ENCODE measurements at places on chromosomes 3 and 15.

DNA sequence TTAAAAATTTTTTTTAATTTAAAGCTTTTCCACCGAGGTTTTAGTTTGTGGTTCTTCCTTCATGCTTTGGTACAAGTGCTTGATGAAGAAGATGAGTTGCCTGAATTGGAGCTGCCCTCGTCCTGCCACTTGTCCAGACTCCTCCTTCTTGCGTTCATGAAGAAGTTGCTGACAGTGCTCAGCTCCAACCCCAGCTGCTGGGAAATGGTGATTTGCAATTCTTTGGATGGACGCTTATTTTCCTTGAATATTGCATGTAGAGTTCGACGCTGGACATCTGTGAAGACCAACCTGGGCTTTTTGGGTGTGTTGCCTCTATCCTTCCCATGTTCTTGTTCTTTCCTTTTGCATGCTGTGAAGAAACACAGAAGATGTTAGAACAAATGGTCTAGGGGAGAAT, 32.6 kb downstream of the ONECUT1 start:
- no peak for DNase-seq

DNA sequence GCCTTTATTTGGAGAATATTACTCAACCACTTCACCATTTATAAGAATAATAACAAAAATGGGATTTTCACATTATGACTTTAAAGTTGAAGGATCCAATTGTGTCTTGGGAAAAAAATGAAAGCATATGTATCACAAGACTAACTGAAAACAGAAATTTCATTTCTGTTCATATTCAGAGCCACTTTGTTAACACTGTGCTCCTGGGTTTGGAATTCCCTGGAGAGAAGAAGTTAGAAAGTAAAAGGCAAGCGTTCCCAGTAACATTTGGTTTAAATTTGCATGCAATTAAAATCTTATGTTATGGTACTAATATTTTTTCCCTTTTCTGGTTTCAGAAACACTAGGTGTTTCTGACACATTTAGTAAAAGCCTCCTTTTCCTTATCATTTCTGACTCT, 230.8 kb downstream of the RBMS3 start:
- no peak for DNase-seq

DNA sequence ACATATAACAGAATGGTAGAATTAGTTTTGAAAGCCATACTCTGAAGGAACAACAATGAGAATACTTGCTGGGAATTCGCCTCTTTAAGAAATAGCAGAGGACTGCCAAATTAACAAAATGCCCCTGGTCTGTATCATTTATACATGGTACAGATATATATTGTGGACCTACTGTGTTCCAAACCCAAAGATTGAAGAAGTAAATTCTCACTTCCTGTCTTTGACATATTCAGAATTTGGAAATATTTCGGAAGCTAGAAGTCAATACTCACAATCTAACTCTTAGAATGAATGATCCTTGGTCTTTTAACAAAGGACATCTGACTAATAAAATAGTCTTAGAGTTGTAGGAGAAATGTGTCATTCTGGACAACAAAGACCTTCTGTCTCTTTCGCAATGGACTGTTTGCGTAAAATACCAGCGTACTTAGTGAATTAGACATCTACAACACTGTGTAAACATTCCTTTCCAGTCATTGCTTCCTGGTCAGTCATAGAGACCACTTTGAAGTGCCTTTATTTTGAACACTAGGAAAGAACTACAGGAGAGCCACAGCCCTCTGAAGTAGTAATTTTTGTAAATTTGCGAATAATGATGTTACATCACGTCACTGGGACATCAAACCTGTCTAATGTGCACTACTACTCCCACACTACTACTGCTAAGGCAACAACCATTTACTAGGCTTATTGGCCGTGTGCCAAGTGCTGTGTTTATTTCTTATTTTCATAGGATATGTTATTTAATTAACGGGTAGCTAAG, 68.0 kb downstream of the CHL1 start:
- peak; percentile 9 for DNase-seq

DNA sequence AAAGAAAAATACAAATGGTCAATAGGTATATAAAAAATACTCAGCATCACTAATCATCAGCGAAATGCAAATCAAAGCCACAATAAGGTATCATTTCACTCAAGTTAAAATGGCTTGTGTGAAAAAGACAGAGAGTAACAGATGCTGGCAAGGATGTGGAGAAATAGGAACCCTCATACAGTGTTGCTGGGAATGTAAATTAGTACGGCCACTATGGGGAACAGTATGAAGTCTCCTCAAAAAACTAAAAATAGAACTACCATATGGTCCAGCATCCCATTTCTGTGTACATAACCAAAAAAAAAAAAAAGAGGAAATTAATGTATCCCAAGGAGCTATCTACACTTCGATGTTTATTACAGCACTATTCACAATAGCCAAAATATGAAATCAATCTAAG, 98.1 kb upstream of the TGFBR2 start:
- no peak for DNase-seq

DNA sequence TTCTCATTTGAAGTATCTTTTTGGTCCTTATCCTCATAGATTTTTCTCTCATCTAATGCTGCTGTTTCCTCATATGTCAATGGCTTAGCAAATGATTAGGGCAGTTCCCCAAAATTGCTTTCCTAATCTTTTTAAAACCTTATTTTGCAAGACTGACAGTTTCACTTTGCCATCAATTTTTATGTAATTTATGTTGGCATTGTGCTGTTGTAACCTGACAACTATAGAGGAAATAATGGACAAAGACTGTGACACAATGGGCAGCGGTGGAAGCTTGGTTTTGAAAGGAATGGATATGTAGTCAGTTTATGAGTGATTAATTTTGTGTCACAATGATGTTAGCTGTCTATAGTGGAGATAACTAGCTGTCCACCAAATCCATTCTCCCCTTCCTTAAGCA, 10.6 kb upstream of the SH3BP5 start:
- no peak for DNase-seq

DNA sequence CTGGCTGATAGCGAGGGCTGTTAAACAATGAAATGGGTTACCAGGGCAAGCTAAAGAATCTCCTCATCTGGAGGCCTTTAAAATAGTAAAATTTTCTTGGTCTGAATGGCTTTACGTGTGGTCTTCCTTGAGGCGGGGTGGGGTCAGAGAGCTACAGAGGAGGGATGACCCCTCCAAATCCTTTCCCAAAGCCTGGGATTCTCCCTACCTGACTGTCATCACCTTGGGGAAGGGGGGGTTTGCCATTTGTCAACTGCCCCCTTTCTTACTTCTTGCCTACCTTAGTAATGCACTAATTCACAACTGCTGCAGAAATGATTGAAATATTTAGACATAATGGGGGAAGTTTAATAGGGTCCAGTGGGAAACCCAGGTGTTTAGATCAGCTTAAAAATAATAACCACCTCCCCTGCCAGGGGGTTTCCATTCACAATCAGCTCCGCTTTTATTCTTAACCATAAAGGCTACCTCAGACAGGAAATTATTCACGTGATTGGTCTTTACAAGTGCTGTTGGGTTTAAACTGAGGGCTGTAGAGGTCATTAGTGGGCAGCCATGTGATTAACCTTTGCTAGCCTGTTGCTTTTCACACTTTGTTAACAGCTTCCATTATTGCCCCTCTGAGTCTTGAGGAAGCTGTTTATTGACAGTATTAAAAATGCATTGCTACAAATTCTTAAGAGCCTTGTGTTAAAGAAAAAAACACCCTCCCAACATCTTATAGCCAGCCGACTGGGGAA, 276.5 kb upstream of the ATP11B start:
- no peak for DNase-seq

GRCh38 chr15:42090781-42091180, 3.6 kb downstream of the PLA2G4D start:
- DNase-seq, result no peak

GRCh38 chr15:91898843-91899242, 45.3 kb downstream of the SLCO3A1 start:
- DNase-seq, result no peak

DNA sequence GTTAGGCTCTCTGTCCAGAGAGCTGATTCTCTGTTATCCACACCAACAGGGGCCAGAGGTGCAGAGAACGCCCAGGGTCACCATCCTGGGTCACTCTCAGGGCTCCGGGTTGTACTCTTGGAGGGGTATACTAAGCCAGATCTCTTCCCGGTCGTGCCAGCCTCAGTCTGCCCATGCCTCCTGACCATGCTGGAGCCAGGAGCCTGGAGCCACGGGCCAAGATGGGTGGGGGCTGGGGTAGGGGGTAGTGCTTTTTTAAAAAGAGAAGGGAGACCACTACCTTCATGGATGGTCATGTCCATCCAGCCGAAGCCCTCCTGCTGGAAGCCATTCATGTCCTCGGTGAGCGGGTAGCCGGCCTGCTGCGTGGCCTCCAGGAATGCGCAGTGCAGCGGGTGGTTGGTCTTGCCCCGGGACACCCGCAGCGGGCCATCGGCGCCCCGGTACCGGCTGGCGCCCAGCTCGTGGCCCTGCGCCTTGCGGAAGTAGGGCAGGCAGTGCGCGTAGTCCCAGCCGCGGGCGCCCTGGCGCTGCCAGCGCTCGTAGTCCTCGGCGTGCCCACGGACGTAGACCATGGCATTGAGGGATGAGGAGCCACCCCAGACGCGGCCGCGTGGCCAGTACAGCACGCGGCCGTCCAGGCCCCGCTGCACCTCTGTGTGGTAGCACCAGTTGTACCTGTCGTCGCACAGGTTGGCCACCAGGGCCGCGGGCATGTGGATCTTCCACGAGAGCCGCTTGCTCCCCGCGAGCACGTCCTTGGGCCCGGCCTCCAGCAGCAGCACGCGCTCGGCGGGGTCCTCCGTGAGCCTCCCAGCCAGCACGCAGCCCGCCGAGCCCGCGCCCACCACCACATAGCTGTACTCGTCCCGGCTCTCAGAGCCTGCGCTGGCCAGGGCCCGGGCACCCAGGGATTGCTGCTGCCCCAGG, 22.9 kb downstream of the CHDH start:
- no peak for DNase-seq

GRCh38 chr3:9397906-9398699, 688 bp downstream of the SETD5 start:
- DNase-seq, result peak; percentile 45

GRCh38 chr15:74136540-74136813, 6.1 kb downstream of the ISLR2 start:
- no peak for DNase-seq

DNA sequence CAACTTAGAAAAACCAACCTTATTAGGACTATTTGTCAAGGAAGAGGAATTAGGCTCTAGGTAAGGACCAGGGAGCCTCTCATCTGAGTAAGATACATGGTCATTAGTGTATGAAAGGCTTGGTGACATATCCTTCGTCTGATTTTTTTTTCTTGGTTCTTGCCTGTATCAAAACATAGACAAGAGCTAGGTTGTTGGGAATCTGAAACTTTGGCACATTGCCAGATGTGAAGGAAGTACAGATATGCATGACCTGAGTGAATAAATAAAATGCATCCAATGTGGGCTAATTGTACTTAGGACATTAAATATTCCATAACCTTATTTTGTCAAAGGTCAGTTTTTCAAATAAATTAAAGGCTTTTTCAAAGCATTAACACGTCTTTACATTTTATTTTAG, 151.8 kb downstream of the SYNPR start:
- DNase-seq, result peak; percentile 3

- DNase-seq, result peak; percentile 12
These were observed 1076.1 kb downstream of the AGBL1 start for GRCh38 chr15:87155771-87156170.

GRCh38 chr3:40770061-40770460, 245.3 kb downstream of the ZNF621 start:
- no peak for DNase-seq

GRCh38 chr15:39948817-39949216, 14.9 kb downstream of the EIF2AK4 start:
- no peak for DNase-seq

All from choroid plexus epithelial cell (primary cell).